ENCODE measurements at places on chromosomes 11 and 22.

- DNase-seq = no peak
Measured at GRCh38 chr11:111655924-111656323, 53.7 kb downstream of the SIK2 start.

GRCh38 chr11:125968354-125968753, 22.5 kb downstream of the VSIG10L2 start:
- no peak for DNase-seq

- DNase-seq = no peak
Measured at GRCh38 chr11:59901306-59901705, 22.7 kb downstream of the OOSP3 start.

DNA sequence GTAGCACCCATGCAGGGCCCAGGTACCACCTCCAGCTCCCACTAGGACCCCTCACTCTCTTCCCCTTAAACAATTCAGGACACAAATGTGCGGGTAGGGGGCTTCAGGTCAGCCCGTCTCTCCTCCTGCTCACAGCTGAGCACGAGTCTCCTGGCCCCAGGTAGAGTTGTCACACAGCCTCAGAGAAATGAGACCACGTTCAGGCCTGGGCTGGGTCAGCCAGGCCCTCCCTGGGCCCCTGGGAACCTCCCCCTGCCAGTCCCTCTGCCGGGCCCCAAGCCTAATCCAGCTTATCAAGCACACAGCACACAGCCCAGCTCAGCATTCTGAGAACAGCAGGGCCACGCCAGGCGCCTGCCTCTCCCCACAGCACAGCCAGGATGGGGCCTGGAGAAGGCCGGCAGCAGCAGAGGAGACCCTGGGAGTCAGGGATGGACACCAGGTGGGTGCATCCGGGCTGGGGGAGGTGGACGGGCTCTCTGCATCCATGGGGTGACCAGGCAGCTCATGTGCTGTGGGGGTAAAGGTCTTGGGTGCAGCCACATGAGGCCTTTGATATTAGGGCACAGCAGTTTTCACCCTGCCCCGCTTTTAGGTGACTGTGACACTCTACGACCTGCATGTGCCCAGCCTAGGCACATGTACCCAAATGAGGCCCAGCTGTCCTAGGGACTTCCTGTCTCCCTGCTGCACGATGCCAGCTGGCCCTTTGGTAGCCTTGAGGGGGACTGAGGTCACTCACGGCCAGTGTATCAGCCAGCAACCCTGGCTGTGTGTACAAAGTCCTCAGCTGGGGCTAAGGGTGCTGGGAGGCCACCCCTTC, 87.0 kb downstream of the MORC2 start:
- DNase-seq = no peak

DNA sequence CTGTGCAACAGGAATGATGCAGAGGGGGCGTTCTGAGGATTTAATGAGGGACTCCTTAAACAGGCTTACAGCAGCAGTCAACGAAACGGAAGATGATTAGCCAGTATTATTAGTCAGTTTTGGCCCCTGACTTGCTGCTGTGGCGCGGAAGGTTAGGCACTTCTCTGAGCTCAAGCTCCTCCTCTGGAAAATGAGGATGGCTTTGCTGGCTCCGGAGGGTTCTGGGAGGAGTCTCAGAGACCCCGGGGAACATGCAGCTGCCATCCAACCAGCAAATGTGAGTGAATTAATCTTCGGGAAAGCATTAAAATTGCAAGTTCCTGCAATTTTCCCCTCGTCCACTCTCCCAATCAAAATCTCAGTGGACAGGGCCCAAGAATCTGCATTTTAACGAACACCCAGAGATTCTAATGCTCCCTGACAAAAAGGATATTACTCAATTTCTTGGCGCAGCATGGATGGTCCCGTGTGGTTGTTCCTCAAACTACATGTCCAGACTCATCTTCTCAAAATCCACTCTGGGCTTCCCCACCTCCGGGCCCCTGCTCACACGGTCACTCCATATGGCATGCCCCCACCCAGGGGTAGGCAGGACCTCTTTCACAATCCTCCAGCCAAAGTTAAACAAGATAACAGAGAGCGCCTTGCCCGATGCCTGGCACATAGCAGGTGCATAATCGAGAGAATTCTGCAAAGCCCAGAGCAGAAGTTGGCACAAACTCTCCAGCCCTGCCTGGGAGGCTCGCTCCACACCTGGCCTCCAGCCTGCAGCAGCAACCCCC, 6.4 kb downstream of the ELFN2 start:
- DNase-seq = no peak

GRCh38 chr11:83813296-83813695, 527.1 kb upstream of the CCDC90B start:
- DNase-seq = no peak

GRCh38 chr11:78284260-78284659, 95.5 kb downstream of the USP35 start:
- DNase-seq = no peak

GRCh38 chr22:42070517-42071422, at the start of gene NAGA:
Gene NAGA (minus strand): TSS chr22:42070812. CDS start chr22:42070297, 515 bp downstream.
- DNase-seq = peak; percentile 80

DNA sequence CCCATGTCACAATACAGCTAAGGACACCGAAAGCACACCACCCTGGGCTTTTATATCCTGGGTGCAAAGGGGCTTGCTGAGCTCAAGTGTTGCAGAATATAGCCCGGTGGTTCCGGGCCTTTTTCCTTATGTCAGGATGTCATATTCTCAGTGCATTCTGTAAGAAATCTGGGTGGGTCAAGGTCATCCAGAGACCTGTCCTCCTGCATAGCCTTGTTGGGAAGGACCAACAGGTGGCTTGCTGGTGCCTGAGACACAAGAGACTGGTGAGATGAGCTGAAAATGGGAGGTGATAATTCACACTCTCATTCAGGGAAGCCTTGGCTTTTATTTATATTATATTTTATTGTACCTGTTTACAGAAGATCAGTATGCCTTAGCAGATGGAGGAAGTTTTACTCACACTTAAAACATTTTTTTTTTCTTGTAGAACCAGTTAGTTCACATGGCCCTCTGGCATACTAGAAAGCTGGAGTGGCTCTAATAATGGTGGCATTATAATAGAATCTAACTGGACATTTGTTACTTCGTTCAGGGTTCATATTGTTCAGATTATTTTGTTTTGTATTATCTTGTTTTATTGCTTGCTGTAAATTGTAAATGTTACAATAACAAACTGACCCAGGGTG, 14.6 kb upstream of the TMEM123 start:
- no peak for DNase-seq

- DNase-seq = no peak
Measured at GRCh38 chr22:37205046-37205445, 7.2 kb downstream of the SSTR3 start.

- DNase-seq = no peak
Measured at GRCh38 chr11:67465189-67465510, 3.9 kb downstream of the TMEM134 start.

GRCh38 chr11:96393753-96394348, 4.0 kb downstream of the JRKL start:
- DNase-seq = no peak

DNA sequence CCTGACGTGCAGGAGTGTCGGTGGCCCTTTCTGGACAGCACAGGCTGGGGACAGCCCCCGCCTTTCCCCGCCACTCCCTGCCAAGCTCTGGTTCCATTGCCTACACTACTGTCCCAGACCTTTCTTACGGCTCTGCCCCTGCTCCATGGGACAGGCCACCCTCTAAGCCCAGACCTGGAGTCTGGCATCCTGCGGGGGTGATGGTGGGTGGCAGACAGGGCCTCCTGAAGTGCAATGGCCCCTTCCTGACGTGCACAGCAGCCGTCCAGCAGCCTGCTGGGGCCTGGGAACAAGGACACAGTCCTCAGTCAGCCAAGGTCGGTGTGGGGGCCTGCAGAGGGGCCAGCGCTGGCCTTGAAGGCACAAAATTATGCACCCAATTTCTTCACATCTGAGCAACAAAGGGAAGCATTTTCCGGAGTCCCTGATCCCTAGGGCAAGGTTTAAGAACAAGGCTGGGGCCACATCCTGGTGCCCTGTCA, 79.7 kb upstream of the KCNQ1OT1 start:
- no peak for DNase-seq

DNA sequence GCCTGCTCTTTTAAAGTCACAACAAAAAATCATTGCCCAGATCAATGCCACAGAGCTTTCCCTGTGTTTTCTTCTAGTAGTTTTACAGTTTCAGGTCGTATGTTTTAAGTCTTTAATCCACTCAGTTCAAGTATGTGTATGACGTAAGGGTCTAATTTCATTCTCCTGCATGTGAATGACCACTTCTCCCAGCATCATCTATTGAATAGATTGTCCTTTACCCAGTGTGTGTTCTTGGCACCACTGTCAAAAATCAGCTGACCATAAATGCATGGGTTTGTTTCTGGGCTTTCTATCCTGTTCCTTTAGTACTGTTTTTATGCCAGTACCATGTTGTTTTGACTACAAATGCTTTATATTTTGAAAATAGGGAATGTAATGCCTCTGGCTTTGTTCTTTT, 28.1 kb downstream of the INTS4 start:
- no peak for DNase-seq

DNA sequence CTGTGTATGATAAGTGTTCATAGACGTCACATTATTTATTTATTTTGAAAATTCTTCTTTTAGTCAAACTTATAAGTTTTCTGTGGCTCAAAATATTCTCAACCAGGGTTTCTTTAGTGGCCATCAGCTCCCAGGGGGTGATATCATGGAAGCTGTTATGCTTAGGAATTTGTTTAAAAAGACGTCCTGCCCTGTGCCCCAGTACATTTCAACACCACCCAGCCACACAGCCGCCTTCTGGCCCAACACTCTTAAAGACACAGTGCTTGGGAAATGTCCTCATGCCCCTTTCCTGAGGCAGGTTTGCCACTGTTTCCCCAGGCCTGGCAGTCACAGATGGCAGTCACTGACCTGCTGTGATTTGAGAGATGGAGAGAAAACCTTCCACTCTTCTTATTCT, 19.9 kb downstream of the TSKU start:
- DNase-seq = no peak

DNA sequence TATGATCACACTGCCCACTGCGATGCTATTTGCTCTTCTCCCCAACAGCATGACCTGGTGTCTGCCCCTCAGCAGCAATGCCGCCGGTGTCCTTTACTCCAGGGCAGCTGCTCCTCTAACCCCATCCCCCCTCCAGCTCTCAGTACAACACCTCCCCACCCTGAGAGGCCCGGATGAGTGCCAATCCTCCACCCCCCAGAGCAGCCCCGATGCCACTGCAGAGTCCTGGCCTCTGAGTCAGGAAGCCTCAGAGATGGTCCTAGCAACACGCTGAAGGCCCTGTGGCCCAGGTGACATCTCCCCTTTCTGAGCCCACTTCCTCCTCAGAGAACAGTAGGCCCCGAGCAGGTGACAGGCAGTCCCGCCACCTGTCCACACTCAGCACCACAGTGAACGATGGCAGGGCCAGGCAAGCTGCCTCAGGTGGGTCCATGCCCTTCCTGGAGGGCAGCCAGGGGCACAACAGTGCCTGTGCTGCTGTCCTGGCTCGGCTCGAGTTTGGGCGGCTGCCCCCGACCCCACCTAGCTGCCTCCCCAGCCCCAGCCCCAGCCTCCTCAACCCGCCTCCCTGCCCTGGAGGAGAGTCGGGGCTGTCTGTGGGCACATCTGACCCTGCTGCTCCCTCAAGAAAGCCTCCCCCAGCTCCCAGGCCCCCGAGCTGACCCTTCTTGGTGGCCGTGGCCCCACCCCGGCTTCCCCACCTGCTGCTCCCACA, 3.9 kb upstream of the NDUFS8 start:
- no peak for DNase-seq

GRCh38 chr11:88250566-88251242, 75.5 kb upstream of the RAB38 start:
- DNase-seq = no peak

DNA sequence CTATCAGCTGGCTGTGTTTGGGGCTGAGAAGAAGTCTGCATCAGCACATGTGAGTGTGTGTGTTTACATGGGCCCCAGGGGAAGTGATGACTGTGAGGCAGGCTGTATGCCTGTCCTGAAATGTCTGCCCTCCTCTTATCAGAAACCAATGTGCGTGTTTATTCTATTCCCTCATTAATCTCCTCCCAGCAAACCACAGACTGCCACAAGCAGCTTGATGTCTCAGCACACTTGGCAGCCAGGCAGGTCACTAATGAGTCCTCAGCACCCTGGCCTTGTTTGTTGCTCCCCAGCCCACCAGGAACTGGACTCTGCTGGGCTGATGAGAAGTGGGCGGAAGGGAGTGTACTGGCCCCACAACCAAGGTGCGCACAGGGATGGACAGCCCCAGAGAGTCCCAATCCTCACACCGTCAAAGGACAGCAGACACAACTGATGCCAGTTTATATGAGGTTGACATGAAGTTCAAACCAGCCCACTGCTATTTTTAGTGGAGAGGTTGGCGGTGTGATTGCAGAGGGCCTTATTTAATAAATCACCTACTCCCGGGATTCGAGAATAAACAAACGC, 225.8 kb downstream of the ETS1 start:
- DNase-seq = no peak

GRCh38 chr11:84751371-84751770, 875.8 kb downstream of the DLG2 start:
- no peak for DNase-seq

DNA sequence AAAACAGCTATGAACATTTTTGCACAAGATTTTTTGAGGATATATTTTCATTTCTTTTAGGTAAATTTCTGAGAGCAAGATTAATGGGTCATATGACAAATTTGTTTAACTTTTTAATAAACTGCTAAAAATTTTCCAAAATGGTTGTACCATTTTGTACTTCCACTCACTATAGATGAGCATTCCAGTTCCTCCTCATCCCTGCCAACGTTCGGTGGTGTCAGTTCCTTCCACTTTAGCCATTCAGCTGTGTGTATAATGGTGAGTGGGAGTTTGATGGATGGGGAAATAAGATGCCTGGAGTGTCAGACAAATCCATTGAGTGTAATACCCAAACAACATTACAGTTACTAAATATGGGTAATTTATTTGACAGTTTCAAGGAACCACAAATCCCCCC, 49.7 kb downstream of the MIAT start:
- DNase-seq = no peak

DNA sequence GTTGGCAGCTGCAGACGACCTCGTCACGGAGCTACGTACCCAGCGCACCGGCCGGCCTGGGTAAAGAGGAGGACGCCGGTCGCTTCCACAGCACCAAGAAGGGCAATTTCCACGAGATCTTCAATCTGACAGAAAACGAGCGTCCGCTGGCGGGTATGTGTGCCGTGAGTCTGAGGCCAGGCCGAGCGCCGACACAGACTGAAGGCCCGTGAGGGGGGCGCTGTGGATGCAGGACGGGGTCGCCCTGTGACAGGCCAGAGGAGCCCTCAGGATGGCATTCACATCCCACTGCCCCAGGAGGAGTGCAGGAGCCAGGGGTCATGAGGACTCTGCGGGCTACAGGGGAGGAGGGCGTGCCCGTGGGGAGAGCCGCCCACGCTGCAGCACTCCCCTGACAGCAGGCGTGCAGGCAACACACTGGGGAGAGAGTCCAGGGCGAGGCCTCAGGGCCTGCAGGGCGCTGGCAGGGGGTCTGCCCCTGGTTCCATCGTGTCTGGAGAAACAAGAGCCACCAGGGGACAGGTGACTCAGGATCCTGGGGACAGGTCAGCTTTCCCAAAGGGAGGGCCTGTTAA, 53.6 kb downstream of the GRAMD4 start:
- DNase-seq = no peak

DNA sequence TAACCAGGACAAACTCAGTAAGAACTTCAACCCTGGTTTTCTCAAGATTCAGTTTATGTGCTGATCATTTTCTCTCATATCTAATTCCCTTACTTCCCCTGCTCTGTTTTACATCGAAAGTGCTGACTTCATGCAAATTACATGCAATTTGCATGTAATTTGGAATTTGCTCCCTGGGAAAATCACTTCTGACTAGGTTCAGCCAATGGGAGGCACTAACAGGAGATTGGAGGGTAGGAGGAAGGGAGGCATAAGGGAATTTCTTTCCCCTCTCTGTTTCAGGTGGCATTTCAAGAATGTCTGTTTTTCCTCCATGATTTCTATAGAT, 363.3 kb upstream of the CCDC90B start:
- no peak for DNase-seq
